ENCODE measurements at places on chromosomes 2 and 18. TPM values are rescaled to one million over a fixed set of nuclear protein-coding genes. Genes with fewer than 3 reads are reported as not detected.

DAW1 gene
- total RNA-seq, result not detected

ABCA12 gene
- total RNA-seq, result 0.02 TPM

UPP2 gene
- not detected for total RNA-seq

UCN gene
- 1.5 TPM for total RNA-seq

IL1RL1 gene
- total RNA-seq, result not detected

APCDD1 gene
- total RNA-seq, result 1.8 TPM
